ENCODE measurements at places on chromosomes 7 and 10.

DNA sequence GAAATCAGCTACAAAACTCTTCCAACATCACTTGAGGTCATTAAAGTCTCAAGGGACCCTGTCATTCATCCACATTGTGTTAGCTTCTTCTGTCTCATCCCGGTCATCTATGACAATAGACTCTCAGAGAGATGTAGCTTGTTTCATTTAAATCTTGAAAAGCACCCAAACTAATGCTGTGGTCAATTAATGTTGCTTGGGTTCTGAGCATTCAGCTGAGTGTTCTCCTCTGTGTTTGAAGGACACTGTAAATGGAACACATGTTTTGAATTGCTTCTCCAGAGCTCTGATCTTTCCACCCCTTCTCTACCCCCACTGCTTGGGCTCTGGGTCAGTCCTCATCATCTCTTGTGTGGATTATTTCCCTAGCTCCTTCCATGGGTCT is 19.6 kb upstream of the ADD3 start:
- DNase-seq, result no peak

DNA sequence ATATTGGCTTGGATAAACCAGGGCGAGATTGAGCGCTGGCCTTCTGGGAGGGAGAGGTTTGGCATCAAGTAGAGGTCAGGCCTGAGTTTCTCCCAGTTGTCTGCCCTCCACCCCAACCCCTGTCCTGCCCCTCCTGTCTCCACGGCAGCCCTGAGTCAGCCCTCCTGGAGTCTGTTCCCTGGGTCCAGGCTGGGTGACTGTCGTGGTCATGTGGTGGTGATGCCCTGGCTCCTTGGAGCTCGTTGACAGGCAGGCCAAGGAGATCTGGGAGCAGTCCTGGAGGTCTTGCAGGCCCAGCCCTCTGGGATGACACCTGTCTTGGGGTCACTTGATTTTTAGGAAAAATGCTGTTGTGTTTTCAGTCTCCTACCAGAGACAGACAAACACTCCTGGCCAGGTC is 53.6 kb upstream of the PODXL start:
- no peak for DNase-seq

DNA sequence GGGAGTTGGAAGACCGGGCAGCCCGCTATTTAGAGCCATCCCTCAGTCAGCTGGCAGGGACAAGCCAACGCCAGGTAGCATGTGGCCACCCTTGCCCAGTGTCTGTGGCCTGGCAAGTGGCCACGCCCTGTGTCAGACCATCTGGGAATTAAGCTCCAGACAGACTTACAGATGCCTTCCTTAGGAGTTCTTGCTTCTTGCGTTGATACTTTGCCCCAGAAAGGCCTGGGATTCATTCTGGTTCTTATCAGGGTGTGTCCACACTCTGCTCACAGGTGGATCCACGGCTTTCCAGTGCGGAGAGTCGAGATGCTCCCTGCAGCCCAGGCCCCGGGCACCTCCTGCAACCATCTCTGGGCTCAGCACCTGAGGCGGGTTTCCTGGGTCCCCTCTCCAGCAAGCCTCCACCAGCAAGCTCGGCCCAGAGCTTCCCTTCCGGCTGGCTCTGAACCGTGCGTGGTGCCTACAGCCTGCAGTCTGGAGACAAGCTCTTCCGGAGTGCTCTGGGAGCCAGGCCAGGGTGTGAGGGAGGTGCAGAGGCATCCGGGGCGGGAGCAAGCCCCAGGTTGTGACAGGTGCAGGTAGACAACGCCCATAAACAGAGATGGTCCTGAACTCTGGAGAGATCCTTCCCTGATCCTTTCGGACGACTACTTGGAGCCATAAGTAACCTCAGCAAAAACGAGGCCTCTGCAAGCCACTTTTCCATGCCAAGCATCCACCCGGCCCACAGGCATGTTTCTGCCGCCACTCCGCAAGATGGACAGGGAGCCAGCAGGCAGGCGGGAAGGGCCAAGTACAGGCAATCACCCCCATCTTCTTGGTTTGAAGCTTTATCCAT is 32.3 kb upstream of the PPIF start:
- no peak for DNase-seq

- no peak for DNase-seq
These were observed 228.1 kb downstream of the BICC1 start for GRCh38 chr10:58740620-58741369.

- no peak for DNase-seq
These were observed 7.3 kb upstream of the TARP start for GRCh38 chr7:38280707-38281106.

- peak; percentile 74 for DNase-seq
These were observed 1.9 kb upstream of the PLAU start for GRCh38 chr10:73908853-73909539.

- no peak for DNase-seq
These were observed 59.5 kb downstream of the LARP4B start for GRCh38 chr10:871951-872403.

- DNase-seq, result no peak
These were observed 1.5 kb downstream of the PKD1L1 start for GRCh38 chr7:47946581-47947354.

- DNase-seq, result peak; percentile 16
These were observed 487.7 kb downstream of the TYW1 start for GRCh38 chr7:67484244-67484751.

- DNase-seq, result no peak
These were observed 146.4 kb downstream of the RGS10 start for GRCh38 chr10:119396008-119396708.

DNA sequence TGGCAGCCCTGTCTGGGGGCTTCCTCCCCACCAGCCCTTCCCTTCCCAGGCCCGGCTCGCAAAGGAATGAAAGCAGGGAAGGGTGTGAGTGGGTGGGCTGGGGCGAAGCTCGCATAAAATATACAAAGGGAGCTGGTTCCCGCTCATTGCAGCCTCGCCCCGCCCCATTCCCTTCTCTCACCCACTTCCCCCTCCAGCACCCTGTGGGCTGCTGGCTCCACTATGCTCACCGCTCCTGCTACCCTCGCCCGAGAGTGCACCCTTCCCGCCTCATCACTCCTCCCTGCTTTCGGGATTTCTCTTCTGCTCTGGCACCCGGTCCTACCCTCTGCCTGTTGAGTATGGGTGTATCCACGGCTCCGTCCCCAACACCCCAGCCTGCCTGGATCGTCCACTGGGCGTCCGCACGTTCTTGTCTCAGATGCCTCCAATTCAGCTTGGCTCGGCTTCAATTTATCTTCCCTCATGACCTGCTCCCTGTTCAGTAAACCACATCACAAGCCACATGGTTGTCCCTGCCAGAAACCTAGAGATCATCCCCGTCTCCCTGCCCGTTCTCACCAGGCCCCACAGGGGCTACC is 14.4 kb upstream of the TTYH3 start:
- DNase-seq, result no peak

DNA sequence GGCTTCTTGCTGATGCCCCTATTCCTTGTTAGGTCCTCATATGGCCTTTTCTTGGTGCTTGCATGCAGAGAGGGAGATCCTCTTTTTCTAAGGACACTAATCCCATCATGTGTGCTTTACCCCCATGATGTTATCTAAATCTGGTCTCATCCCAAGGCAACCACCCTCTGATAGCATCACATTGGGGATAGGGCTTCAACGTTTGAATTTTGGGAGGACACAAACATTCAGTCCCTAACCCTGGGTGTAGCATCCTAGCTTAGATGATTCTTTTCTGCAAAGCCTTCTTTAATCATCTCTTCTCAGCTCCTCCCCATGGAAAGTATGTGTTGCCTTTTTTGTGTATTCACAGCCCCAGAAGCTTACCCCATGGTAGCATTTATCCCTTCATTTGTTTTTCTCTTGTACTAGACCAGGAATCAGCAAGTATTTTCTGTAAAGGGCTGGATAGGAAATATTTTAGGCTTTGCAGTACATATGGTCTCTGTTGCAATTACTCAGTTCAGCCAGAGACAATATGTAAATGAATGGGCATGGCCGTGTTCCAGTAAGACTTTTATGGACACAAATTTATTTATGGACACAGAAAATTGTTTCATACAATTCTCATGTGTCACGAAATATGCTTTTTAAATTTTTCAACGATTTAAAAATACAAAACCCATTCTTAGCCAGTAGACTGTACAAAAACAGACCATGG is 101.5 kb upstream of the CSTF2T start:
- DNase-seq, result no peak

DNA sequence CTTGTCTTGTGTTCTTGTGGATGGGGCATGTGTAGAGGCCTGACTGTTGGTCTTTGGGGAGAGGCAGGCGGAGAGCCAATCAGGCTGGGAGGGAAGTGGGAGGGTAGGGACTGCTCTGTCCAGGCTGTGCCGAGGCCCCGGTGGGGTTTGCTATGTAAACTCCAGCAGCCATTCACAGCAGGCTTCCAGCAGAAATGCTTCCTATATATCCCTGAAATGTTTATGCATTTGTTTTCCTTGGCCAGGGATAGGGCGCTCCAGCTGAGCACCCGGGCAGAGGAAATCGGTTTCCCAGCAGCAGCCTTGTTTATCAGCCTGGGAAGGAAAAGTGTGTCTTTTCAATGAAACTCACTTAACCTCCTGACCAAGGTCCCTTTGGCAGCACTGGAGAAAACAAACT is 18.3 kb upstream of the AQP1 start:
- DNase-seq, result no peak

GRCh38 chr7:115840702-115841101 is 189.9 kb downstream of the TFEC start:
- no peak for DNase-seq

DNA sequence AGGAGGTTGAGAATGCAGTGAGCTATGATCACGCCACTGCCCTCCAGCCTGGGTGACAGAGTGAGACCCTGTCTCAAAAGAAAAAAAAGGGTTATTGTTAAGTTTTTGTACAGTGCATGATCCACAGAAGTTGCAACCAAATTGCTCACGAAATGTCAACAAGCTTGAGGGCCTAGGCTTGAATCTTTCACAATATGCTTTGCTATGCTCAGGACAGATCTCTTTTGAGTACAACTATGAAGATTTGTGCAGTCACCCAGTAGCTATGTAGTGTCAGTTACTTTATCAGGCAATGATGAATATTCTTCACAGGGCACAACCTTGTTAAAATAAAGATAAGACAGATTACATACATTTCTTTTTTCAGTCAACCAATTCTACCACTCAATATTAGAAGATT is 109.2 kb downstream of the PRTFDC1 start:
- DNase-seq, result no peak

- DNase-seq, result no peak
These were observed 78.1 kb upstream of the GLI3 start for GRCh38 chr7:42315103-42315502.

DNA sequence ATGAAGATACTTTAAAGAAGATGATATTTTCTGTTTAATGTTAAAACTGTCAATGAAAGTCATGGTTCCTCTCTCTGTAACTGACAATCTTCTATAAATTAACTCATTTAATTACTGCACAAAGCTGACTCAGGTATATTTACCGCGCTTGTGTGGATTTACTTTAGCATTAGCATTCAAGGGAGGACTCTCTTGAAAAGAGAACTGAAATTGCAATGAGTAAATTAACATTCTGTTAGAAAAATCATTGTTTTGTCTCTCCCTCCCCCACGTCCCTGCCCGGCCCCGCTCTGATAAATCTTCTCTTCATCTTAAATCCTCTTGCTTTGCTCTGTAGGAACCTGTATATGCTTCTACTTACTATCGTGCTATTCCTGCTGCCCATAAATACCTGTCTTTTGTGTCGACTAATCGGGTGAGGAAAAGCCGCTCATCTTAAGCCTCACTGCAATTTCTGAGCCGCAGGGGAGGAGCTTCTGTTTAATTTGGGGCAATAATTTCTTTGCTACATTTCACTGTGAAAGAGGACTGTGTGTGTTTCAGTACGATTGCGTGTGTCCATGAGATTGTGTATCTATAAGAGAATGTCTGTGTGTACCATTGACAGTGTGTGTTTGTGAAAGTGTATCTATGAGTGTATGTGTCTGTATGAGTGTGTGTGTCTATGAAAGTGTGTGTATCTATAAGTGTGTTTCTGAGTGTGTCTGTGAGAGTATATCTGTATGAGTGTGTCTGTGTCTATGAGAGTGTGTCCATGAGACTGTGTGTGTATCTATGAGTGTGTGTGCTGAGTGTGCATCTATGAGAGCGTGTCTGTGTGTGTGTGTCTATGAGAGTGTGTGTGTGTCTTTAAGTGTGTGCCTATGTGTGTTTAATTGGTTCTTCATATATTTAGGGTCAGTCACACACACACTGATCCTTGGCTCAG is 46.5 kb upstream of the LYZL2 start:
- no peak for DNase-seq

DNA sequence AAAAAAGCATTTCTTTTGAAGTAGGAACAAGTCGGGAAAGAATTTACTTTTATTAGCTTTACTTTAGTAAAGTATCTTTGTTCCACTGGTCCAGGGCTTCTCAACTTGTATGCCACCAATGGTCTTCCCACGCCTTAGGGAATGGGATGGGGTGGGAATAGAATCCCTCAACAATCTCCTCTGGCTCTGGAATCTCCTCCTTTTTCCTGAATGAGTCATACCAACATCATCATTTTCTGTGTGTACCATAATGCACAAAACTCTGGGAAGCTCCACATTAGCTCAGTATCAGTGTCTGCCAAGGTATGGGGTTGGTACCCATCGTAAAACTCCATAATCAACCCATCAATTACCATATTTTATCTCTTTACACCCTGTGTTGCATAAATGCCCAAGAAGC is 159.4 kb upstream of the BMPER start:
- no peak for DNase-seq

GRCh38 chr10:72089618-72090017 is 1.3 kb upstream of the SPOCK2 start:
- no peak for DNase-seq

DNA sequence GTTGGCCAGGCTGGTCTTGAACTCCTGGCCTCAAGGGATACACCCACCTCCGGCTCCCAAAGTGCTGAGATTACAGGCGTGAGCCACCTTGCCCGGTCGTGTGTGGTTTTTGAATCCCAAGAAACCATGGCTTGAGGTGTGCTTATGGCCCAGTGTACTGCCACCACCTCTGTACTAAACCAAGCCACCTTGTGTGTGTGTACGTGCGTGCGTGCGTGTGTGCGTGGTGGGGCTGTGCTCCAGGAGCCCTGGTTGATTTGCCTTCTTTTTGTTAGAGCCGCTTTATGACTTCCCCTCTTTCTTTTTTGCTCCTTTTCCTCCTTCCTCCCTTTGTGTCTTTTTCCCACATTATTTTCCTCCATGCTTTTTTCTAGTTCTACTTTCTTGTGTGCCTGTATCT is 121.4 kb downstream of the CAMK1D start:
- no peak for DNase-seq

GRCh38 chr10:106226828-106227227 is 937.7 kb downstream of the SORCS1 start:
- no peak for DNase-seq

DNA sequence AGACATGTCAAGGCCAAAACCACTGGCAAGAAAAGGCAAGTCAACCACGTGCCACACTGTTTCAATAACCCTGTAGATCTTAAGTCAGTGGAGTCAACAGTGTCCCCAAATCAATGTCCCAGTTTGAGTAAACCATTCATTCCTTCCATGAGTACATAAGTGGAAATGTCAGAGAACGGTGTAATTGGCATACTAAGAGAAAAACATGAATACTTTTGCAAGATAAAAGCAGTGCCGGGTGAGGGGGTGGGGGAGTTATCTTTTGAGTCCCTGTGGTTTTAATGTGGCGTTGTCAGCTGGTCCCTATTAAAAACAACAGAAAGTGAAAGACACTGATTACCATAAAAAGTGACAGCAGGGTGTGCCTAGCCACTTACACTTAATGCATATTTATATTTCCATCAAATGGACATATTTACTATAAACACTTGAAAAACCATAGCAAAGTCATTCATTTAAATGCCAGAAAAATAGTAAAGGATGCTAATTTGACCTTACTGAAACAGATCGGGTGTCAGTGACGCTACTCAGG is 37.8 kb downstream of the RSU1 start:
- no peak for DNase-seq

GRCh38 chr10:3622845-3623621 is 162.0 kb downstream of the KLF6 start:
- no peak for DNase-seq

- DNase-seq, result no peak
These were observed 222.9 kb downstream of the TCERG1L start for GRCh38 chr10:131088619-131089018.
